ENCODE measurements at places on chromosomes 12 and 14. TPM values are rescaled to one million over a fixed set of nuclear protein-coding genes. Genes with fewer than 3 reads are reported as not detected.

LALBA gene
- not detected for total RNA-seq

CDK4 gene
- 137 TPM for total RNA-seq

DNA sequence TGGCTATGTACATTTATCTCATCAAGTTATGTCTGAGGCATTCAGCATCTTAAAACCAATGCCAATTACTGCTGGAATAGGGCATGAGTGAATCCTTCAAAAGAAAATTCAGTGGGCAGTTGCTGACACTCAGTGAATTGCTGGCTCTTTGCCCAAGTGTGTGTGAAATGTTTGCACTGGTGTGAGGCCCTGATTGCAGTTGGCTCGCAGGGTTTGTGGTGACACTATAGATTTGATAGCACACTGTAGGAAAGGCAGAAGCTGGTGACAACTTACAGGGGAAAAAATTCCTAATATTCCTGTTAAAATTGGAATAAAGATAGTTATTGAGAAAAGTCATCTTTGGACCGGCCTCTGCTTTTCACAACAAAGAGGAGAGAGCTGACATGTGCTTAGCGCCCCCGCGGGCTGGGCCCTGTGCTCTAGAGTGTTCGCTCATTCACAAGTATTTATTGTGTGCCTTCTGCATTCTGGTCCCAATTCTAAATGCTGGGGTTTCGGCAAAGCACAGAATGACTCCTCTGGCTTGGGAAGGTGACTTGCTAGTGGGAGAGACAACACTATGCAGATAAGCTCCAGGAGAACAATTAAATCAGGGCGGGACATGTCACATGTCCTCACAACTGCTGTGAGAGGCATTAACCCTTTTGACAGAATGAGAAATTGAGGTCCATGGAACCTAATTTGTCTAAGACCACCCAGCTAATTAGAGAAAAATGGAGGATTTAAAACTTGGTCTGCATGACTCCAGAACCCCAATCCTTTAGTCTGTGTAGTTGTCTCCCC is 418.7 kb downstream of the NPAS3 start:
- H3K4me3 ChIP-seq: no peak overlapping the region
- no peaks in the 10 kb centered on the region for H3K36me3 ChIP-seq
- no peak for DNase-seq

KLRC2 gene
- total RNA-seq: 0.33 TPM

DNA sequence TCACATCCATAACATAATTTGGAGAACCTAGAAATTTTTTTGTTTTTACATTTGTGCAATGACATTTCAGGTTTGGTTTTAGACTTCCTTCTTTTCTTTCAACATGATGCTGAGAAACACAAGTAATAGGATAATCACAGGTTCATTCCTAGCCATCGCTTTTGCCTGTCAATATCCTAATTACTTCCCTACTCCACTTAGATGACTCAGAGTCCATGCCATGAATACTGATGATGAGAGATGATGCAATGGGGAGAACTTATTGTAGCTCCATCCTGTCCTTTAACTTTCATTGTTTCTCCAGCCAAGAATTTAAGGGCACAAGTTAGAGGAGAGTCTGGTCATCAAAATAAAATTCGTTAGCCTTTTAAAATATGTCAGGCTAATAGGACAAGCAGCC is 101.3 kb downstream of the PTPRO start:
- no peaks in the 10 kb centered on the region for H3K4me1 ChIP-seq
- H3K27me3 ChIP-seq: no peaks in the 10 kb centered on the region
- H3K36me3 ChIP-seq: no peaks in the 10 kb centered on the region
- H3K4me3 ChIP-seq: no peak overlapping the region

DNA sequence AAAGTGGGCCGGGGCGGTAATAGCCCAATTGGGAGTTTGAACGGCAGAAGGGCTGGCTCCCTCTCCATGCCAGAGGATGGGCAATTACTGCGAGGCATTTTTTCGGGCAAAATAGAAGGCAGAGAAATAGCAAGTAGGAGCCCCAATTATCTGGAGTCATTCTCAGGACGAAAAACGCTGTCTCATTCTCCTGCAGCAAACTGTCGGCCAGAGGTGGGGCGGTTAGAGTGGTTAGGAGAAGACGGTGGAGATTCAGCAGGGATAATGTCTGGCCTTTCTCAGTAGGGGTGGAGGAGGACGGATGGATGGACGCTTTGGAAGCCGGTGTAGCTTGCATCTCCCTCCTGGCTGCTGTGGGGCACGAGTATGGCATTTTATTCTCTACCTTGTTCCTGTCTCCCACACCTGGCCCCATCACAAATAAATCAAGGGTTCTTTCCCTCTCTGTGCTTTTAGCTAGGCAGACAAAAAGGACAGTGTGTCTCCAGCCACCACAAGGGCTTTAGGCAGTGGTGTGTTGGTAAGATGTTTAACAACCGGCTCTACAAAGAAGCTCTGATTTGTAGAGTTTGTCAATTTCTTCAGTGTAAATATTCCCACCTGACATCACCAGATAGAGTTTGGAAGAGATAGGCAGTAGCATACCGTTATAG is 140.5 kb upstream of the LHX5 start:
- DNase-seq: no peak
- H3K4me3 ChIP-seq: no peak overlapping the region
- no peaks in the 10 kb centered on the region for H3K4me1 ChIP-seq

DNA sequence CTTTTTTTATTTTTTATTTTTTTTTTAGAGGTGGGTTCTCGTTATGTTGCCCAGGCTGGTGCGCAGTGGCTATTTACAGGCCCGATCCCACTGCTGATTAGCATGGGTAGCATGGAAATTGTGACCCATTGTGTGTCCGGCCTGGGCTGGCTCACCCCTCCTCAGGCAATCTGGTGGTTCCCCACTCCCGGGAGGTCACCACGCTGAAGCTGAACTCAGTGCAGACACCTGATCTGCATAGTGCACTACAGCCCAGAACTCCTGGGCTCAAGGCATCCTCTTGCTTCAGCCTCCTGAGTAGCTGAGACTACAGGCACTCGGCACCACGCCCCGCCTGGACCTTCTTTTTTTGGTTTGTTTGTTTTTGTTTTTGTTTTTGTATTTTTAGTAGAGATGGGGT is 5.5 kb upstream of the CD4 start:
- no peaks in the 10 kb centered on the region for H3K4me1 ChIP-seq
- no peaks in the 10 kb centered on the region for H3K27me3 ChIP-seq
- no peak for DNase-seq
- H3K27ac ChIP-seq: no peak overlapping the region

- peak overlapping the region; percentile 61 for H3K4me3 ChIP-seq
- H3K36me3 ChIP-seq: no peaks in the 10 kb centered on the region
- H3K27ac ChIP-seq: peak overlapping the region; percentile 94
- H3K4me1 ChIP-seq: peaks cover 16% of the 10 kb centered on the region
Observed at GRCh38 chr12:4268329-4269181, 5.0 kb upstream of the CCND2 start.

DNA sequence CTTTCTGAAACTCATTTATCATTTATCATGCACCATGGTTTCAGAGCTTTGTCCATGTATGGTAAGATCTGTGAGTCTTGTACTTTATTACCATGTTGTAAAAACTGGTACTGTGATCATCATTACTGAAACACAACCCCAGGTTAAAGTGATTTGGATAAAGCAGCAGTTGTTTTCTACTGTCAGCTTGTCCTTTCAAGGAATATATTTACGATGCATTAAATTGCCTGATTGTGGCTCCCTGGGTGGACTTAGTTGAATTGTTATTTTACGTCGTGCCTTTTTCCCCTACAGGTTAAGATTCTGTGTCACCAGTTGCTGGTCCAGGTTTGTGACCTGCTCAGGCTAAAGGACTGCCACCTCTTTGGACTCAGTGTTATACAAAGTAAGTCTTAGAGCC is 46.1 kb downstream of the FRMD6 start:
- peaks cover 1% of the 10 kb centered on the region for H3K36me3 ChIP-seq
- no peaks in the 10 kb centered on the region for H3K27me3 ChIP-seq
- H3K4me3 ChIP-seq: no peak overlapping the region
- DNase-seq: no peak
- H3K27ac ChIP-seq: no peak overlapping the region
- H3K4me1 ChIP-seq: no peaks in the 10 kb centered on the region

WASHC4 gene
- total RNA-seq: 64.3 TPM

TMEM132C gene
- 1.3 TPM for total RNA-seq

ACOT2 gene
- 45.7 TPM for total RNA-seq

DNA sequence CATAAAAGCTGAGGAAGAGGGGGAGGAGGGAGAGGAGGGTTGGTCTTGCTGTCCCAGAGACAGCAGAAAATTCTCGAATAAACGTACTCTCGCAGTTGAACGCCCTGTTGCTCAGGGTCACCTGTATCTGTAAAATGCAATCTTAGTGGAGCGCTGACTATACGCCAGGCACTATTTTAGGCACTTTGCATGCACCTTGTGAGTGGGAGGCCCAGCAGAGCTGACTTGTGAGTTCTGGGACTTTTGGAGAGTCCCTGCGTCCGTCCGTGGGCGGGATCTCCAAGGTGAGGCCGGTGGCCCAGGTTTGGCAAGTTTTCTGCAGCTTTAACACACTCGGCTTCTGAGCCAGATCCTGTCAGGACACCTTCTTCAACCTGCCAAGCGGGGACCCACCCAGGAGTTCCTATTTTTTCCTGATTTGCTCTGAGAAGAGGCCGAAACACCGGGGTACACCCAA is 32.5 kb upstream of the PLEKHG6 start:
- H3K36me3 ChIP-seq: no peaks in the 10 kb centered on the region
- H3K27ac ChIP-seq: peak overlapping the region; percentile 92
- H3K4me1 ChIP-seq: peaks cover 57% of the 10 kb centered on the region
- no peaks in the 10 kb centered on the region for H3K27me3 ChIP-seq

SERPINA12 gene
- not detected for total RNA-seq

DNA sequence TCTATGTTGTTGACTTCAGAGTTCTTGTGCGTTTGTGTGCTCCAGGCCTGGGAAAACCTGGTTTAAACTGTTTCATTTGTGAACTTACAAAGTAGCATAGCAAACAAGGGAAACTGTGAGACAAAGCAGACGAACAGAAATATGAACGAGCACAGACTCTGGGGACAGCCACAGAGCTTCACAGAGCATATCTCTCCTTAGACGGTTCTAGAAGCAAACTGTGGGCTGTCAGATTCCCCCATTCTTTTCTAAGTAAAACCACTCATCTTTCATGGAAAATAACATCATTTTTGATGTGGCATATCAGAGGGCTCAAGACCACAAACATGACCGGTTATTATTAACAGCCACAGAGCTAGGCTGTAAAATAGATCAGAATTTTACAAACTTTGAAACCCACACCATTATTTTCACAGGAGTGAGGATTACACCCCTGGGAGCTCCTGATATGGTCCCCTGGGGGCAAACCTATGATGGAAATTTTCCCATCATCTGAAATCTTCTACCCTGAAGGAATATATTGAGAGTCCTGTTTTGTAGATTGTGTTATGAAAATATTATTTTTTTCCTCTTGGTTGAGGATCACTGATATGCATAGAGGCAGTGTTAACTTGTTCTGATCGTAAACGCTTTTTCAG is 102.0 kb downstream of the ADGRD1 start:
- H3K27ac ChIP-seq: no peak overlapping the region
- H3K4me3 ChIP-seq: no peak overlapping the region
- H3K4me1 ChIP-seq: peaks cover 6% of the 10 kb centered on the region
- DNase-seq: no peak

GRCh38 chr12:63836936-63837335 is 7.6 kb upstream of the SRGAP1 start:
- no peak overlapping the region for H3K4me3 ChIP-seq
- H3K27ac ChIP-seq: no peak overlapping the region
- H3K27me3 ChIP-seq: no peaks in the 10 kb centered on the region

- no peak overlapping the region for H3K4me3 ChIP-seq
- H3K27ac ChIP-seq: no peak overlapping the region
- no peaks in the 10 kb centered on the region for H3K36me3 ChIP-seq
Observed at GRCh38 chr14:98951521-98952152, 320.4 kb downstream of the BCL11B start.

GRCh38 chr12:43942379-43942778 is 106.5 kb downstream of the TMEM117 start:
- no peaks in the 10 kb centered on the region for H3K27me3 ChIP-seq
- no peak overlapping the region for H3K27ac ChIP-seq
- no peak overlapping the region for H3K4me3 ChIP-seq
- H3K36me3 ChIP-seq: no peaks in the 10 kb centered on the region
- no peaks in the 10 kb centered on the region for H3K4me1 ChIP-seq

TPH2 gene
- total RNA-seq: not detected

GRCh38 chr14:79554816-79555215 is 656.5 kb downstream of the DIO2 start:
- no peak for DNase-seq
- H3K4me3 ChIP-seq: no peak overlapping the region
- no peaks in the 10 kb centered on the region for H3K27me3 ChIP-seq
- H3K36me3 ChIP-seq: no peaks in the 10 kb centered on the region
- no peaks in the 10 kb centered on the region for H3K4me1 ChIP-seq

DNA sequence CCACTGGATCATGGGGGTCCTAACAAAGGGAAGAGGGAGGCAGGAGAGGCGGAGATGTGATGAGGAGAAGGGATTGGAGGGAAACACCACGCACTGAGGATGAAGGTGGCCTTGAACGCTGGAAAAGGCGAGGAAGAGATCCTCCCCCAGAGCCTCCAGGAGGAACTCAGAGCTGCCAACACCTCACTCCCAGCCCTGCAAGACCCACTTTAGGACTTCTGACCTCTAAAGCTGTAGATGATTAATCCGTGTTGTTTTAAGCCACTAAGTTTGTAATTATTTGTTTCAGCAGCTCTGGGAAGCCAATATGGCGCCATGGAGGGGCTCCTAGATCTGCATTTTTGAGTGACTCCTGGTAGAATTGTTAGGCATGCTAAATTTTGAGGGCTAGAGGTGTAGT is 74.6 kb upstream of the CEP83 start:
- no peak overlapping the region for H3K4me3 ChIP-seq
- DNase-seq: no peak
- H3K4me1 ChIP-seq: peaks cover 12% of the 10 kb centered on the region
- H3K27me3 ChIP-seq: no peaks in the 10 kb centered on the region
- H3K36me3 ChIP-seq: no peaks in the 10 kb centered on the region

LRRK2 gene
- total RNA-seq: 27.6 TPM

DNA sequence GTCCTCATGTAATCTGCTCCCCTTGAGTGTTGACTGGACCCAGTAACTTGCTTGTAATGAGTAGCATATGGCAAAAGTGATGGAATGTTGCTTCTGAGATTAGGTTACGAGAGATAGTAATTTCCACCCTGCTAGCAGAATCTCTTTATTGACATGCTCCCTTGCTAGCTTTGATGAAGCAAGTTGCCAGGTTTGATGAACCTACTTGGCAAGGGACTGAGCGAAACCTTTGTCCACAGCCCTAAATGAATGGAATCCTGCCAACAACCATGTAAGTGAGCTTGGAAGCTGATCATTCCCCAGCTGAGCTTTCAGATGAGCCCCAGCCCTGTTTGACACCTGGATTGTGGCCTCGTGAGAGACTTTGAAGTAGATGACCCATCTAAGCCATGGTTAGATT is 120.8 kb upstream of the PLXNC1 start:
- no peak for DNase-seq
- H3K4me1 ChIP-seq: no peaks in the 10 kb centered on the region
- H3K27me3 ChIP-seq: no peaks in the 10 kb centered on the region
- H3K27ac ChIP-seq: no peak overlapping the region
- no peaks in the 10 kb centered on the region for H3K36me3 ChIP-seq

GRCh38 chr12:57766464-57767304 is at the start of gene CYP27B1:
Gene CYP27B1, minus strand, starts transcription at chr12:57767078. Its CDS starts 37 bp downstream, at chr12:57767041.
- peak; percentile 97 for DNase-seq
- H3K27me3 ChIP-seq: no peaks in the 10 kb centered on the region
- H3K27ac ChIP-seq: peak within 1 kb of the TSS; percentile 49
- peak within 1 kb of the TSS; percentile 37 for H3K4me3 ChIP-seq
- H3K4me1 ChIP-seq: peaks cover 52% of the 10 kb centered on the region

- no peak for DNase-seq
- no peaks in the 10 kb centered on the region for H3K36me3 ChIP-seq
- peaks cover 16% of the 10 kb centered on the region for H3K4me1 ChIP-seq
- H3K27me3 ChIP-seq: no peaks in the 10 kb centered on the region
- H3K4me3 ChIP-seq: no peak overlapping the region
- peak overlapping the region; percentile 43 for H3K27ac ChIP-seq
Observed at GRCh38 chr12:64568298-64568697, 42.0 kb upstream of the RASSF3 start.

GRCh38 chr12:118376089-118377020 is at the start of gene SUDS3:
Gene SUDS3, plus strand, starts transcription at chr12:118376555. Its CDS starts 137 bp downstream, at chr12:118376692.
- no peaks in the 10 kb centered on the region for H3K27me3 ChIP-seq
- H3K4me3 ChIP-seq: peak within 1 kb of the TSS; percentile 61
- peak within 1 kb of the TSS; percentile 95 for H3K27ac ChIP-seq
